ENCODE measurements at places on chromosomes 7 and 10.
A peak's percentile ranks its signal among the peaks of the same experiment; 100 is the strongest.

DNA sequence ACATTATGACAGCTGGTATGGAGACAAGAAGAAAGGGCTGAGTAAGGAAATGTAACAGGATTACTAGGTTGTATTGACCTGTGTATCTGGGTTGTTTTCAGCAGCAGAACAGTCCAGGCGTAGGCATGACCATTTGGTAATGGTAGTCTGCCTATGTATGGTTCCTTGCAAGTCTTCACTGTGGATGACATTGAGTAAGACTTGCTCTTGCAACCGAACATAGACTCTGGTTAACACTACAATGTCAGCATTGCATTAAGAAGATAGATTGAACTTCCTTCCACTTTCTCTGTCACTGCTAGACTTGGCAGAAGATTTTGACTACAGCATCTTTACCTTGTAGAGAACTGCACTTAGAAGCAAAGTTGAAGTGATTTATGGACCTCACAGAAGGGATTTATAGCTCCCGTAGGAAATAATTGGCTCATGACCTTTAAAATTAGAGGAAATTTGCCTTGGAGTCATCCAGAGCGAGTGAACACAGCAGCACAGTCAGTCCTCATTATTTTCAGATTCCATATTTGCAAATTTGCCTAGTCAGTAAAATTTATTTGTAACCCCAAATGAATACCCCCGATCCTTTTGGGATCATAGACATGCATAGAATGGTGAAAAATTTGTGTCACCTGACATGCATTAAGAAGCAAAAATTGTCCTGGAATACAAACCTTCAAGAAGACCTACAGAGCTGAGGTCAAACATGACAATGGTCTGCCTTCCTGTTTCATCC, 79.6 kb upstream of the STRIP2 start:
- no peak for DNase-seq

DNA sequence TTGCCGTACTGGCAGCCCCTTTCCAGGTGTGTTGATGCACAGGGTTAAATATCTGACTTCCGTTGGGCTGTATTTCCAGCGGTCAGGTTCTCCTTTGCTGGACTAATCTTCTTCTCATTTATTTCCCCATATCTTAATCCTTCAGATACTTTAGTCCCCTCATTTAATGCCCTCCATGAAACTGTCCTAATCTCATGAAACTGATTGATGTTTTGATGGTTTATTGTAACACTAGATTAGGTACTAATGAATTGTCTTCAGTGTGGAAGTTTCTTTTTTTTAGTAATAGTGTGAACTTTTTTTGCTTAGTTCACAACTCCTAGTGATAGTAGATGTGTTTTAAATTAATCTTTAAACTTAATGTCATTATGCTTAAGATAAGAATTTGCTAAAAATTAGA, 6.3 kb downstream of the CUL1 start:
- no peak for DNase-seq

GRCh38 chr7:322111-322671, 32.2 kb downstream of the FOXL3 start:
- no peak for DNase-seq

DNA sequence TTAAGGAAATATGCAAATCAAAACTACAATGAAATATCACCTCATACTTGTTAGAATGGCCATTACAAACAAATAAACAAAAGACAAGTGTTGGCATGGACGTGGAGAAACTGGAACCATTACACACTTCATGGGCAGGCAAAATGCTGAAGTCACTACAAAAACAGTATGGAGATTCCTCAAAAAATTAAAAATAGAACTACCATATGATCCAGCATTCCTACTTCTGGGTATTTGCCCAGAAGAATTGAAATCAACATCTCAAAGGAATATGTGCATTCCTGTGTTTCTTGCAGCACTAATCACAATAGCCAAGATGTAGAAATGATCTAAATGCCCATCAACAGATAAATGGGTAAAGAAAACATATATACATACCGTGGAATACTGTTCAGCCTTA, 83.6 kb downstream of the NRCAM start:
- no peak for DNase-seq

DNA sequence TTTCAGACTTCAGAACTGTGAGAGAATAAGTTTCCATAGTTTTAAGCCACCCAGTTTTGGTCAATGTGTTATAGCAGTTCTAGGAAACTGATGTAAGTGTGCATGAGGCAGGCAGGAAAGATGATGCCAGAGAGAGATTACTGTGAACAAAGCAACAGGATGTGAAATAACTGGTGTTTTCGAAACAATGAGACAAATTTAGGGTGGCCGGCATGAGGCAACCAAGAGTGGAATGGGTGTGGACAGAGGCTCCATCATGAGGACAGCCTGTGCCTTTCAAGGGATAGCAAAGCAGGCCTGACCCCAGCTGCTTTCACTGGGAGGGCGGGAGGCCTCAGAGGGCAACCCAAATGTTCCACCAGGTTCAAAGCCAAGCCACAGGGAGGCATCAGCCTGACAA, 67.3 kb upstream of the UCN3 start:
- DNase-seq, result no peak

DNA sequence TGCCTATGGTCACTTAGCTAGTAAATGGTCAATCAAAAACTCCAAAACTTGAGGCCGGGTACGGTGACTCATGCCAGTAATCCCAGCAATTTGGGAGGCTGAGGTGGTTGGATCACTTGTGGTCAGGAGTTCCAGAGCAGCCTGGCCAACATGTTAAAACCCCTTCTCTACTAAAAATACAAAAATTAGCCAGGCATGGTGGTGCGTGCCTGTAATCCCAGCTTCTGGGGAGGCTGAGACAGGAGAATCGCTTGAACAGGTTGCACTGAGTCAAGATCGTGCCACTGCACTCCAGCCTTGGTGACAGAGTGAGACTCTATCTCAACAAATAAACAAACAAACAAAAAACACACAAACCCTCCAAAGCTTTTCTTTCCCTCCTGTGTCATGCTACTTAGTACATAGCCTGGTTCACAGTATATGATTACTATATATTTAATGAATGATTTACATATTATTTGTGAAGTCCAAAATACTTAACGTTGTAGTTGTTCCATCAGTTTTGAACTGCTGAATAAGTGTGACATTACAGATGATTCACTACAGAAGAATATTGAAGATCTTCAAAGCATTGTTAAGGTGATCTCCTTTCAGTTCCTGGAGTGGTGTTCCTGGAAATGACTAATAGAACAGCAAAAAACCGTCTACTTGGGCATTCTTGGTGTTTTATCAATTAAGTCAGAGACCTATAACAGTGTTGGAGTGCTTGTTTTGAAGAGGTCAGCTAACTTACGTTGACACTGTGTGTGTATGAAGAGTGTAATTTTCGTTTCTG, 72.9 kb downstream of the ADK start:
- DNase-seq, result no peak

GRCh38 chr7:13017333-13017857, 330.0 kb downstream of the ARL4A start:
- no peak for DNase-seq

- DNase-seq, result peak; percentile 53
Measured at GRCh38 chr7:14504134-14504533, 398.4 kb downstream of the DGKB start.

GRCh38 chr10:99560277-99561126, 27.8 kb downstream of the NKX2-3 start:
- peak; percentile 34 for DNase-seq

DNA sequence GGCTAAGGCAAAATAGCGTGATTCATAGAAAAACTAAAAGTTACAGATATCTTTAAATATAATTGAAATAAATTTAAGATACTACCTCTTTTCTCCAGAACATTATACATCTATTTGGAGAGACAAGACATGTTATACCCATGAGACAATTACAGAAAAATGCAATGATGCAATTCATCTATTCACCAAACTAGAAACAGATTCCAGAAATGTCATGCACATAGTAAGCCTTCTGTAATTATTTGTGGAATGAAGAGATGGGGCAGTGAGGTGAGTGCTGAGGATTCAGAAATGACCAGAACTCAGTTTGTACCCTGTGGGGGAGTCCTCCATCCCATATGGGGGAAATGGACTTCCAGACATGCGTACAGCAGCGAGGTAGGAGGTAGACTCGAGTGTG, 99.4 kb downstream of the MKX start:
- no peak for DNase-seq

DNA sequence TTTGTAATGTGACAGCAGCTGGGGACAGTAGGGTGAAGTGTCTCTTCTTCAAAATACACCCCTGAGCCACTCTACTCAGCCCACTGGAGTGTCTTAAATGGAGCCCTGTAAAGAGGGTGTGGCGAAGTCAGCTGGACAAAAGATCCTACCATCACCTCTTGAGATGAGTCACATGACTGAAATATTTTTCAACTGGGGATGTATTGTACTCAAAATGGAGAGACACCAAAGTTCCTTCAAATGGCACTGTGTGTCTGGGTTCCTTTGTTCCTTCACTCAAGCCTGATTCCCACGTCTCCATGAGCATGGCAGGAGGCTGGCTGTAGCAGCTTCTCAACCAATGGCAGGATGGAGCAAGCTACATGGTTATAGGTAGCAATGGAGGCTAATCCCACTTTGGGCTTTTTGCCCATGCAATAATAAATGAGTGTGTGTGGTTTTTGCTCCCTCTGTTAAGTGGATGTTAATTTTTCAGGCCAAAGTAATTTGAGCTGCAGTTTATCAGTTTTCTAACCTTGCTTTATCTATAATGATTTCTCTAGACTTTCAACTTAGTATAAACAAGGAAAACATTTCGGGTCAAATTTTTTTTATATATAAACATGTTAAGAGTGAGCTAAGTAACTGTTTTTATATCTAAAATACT, 68.2 kb downstream of the CLEC2L start:
- no peak for DNase-seq

GRCh38 chr7:37031571-37032257, 307.4 kb upstream of the AOAH start:
- DNase-seq, result peak; percentile 88

DNA sequence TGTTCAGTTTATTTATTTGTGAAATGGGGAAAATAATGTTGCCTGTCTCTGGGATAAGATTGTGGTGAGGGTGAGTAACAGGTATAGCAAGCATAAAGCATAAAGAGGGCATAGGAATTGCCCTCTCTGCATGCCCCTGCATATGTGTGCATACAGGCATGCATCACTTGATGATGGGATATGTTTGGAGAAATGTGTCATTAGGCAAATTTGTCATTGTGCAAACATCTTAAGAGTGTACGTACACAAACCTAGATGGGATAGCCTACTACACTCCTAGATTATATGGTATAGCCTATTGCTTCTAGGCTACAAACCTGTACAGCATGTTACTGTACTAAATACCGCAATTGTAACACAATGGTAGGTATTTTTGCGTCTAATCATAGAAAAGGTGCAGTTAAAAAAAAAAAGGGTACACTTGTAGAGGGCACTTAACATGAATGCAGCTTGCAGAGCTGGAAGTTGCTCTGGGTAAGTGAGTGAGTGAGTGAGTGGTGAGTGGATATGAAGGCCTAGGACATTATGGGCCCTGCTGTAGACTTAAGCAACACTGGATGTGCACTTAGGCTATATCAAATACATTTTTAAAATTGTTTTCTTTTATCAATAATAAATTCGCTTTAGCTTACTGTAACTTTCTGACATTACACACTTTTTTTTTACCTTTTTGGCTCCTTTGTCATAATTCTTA, 386.5 kb upstream of the ANKRD30A start:
- DNase-seq, result no peak

DNA sequence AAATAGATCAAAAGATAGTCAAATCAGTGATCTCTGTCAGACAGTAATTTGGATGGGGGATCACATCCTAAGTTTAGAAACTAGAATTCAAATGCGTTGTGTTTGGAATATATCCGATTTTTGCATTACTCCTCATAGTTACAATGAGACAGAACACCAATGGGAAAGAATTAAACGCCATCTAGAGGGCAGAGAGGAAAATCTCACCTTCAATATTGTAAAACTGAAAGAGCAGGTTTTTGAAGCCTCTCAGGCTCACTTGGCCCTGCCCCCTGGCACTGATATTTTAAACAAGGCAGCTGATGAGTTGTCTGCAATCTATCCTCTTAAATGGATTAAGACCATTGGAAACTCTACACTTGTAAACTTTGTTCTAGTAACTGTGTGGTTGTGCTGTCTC, 17.7 kb downstream of the FRG2B start:
- peak; percentile 40 for DNase-seq

DNA sequence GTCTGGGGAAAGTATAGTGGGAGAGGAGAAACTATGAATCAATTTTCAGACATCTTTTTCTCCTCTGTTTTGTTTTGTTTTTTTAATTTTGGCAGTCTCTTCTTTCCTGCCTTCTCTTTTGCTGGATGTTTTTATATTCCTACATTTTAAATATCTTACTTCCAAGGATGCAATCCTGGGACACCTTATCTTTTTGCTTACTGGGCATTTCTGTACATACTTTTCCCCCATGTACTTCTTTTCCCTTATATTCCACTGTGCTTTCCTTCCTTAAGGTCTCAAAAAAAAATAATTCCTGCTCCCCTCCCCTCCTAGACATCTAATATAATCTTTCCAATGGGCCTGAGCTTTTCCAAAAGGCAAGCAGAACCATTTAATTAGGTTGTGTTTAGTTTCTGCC, 701.1 kb downstream of the NRG3 start:
- DNase-seq, result no peak

DNA sequence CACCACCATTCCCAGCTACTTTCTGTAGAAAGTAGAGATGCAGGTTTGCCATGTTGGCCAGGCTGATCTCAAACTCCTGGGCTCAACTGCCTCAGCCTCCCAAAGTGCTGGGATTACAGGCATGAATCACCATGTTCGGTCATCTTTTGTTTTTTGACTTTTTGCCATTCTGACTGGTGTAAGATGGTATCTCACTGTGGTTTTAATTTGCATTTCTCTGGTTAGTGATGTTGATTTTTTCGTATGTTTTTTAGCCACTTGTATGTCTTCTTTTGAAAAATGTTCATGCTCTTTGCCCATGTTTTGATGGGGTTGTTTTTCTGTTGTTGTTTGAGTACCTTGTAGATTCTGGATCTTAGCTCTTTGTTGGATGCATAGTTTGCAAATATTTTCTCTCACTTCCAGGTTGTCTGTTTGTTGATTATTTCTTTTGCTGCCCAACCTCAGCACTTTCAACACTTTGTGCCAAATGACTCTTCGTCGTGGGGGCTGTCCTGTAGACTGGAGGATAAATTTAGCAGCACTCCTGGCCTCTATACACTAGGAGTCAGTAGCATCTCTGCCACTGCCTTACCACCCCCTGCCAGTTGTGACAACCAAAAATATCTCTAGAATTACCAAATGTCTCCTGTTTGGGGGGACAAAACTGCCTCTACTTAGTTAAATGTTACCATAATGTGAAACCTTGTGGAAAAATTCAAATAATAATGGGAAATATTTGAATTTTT, 6.5 kb upstream of the CPED1 start:
- no peak for DNase-seq

DNA sequence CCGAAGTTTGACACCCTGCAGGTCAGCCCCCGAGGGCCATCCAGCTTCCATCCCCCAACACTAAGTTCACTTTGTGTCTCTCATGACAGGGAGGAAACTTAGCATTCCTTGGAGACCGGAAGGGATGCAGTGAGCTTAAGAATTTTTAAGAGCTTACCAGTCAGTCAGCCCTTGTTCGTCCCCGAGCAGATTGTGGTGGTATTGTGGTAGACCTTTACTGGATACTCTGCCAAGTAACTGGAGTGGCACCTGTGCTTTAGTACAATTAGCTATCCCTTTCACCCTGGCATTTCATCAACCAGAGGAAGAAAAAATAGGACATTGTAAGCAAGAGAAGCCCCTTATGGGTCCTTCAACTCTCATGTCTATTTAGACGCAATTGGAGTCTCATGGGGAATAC, 74.8 kb downstream of the NSUN6 start:
- DNase-seq, result no peak

GRCh38 chr10:118764195-118764594, 9.4 kb upstream of the CACUL1 start:
- no peak for DNase-seq

- DNase-seq, result no peak
Measured at GRCh38 chr10:121667948-121668313, 69.7 kb upstream of the FGFR2 start.

All from SHP77 treated with DMSO at 0.1 percent for 48 hours (cell line).